ENCODE measurements at places on chromosomes 3 and 15. TPM values are rescaled to one million over a fixed set of nuclear protein-coding genes. Genes with fewer than 3 reads are reported as not detected.

Gene MEIS2
- 53.5 TPM for total RNA-seq

Gene TICRR
- total RNA-seq = 0.28 TPM

Gene MORC1
- not detected for total RNA-seq

Gene EPHA3
- 5.7 TPM for total RNA-seq

Gene GPR62
- 0.09 TPM for total RNA-seq

Gene TPRG1
- total RNA-seq = 0.43 TPM

Gene CMC1
- total RNA-seq = 2.4 TPM

Gene SLC38A3
- not detected for total RNA-seq

Gene AADACL2
- total RNA-seq = not detected

Gene SELENOK
- 28.0 TPM for total RNA-seq

Gene CCDC66
- total RNA-seq = 17.1 TPM

Gene DMXL2
- total RNA-seq = 25.7 TPM

Gene SETD5
- 38.9 TPM for total RNA-seq

Gene SCN11A
- total RNA-seq = under 0.01 TPM

Gene SETMAR
- 8.8 TPM for total RNA-seq

Gene PRTG
- total RNA-seq = 2.4 TPM

Gene ABCC5
- total RNA-seq = 13.2 TPM

Gene IL17RC
- total RNA-seq = 24.7 TPM

Gene ETV5
- total RNA-seq = 18.5 TPM

Gene CCR8
- total RNA-seq = not detected

Gene ZNF80
- total RNA-seq = not detected

Gene FBN1
- total RNA-seq = 857 TPM

Gene ATP10A
- total RNA-seq = 10.4 TPM

Gene ADAMTSL3
- 0.14 TPM for total RNA-seq

Gene SV2B
- under 0.01 TPM for total RNA-seq

Gene IL17RD
- 1.1 TPM for total RNA-seq

Gene TLR9
- total RNA-seq = under 0.01 TPM

Gene KCNAB1
- under 0.01 TPM for total RNA-seq

Gene NR1I2
- total RNA-seq = not detected

Gene EPHA6
- total RNA-seq = under 0.01 TPM

Gene CD86
- not detected for total RNA-seq

Gene SSR3
- total RNA-seq = 328 TPM

Gene XYLB
- 3.1 TPM for total RNA-seq

Gene NANOGP8
- not detected for total RNA-seq

Gene DYNC1LI1
- total RNA-seq = 28.7 TPM

Gene RTP3
- total RNA-seq = not detected

Gene FSTL1
- total RNA-seq = 887 TPM

Gene NMB
- 1.8 TPM for total RNA-seq

Gene ATP8B4
- 155 TPM for total RNA-seq

Gene KLHL40
- not detected for total RNA-seq

Gene CEP63
- 25.1 TPM for total RNA-seq

Gene GOLGA8J
- total RNA-seq = not detected

Gene ATP2C1
- 203 TPM for total RNA-seq
